GF-D8 (cell line): ENCODE measurements at places on chromosomes 2 and 18.

DNA sequence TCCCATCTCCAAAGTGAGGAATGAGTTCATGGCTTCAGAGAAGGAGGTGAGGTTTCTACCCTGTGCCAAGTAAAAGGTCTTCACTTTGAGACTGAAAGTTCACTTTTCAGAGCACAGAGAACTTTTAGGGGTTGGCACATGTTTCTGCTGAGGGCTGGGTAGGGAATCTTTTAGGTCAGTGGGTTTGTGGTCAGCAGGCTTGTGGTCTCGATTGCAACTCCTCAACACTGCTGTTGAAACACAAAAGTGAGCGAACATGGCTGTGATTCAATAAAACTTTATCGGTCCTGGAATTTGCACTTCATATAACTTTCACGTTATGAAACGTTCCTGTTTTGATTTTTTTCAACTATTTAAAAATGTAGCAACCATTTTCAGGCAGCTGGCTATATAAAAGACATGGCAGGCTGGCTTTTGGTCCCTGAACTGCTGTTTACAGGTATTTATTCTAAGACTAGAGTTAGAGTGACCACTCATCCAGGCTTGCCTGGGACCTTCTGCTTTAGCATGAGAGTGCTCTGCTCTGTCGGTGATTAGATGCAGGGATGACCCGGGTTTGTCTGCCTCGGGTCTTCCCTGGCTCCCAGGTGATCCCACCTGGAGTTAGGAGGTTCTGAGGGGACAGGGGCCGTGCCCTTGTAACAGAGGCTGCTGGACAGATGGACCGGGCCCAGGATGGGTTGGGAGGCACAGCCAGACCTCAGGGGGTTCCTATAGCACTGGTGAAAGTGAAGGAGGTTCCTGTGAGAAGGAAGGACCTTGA, 62.7 kb upstream of the TAF1B start:
- peak; percentile 34 for DNase-seq

- DNase-seq: no peak
These were observed 66.8 kb downstream of the BMPR2 start for GRCh38 chr2:202442882-202443281.

- DNase-seq: no peak
These were observed 95.9 kb downstream of the NEB start for GRCh38 chr2:151638191-151638933.

GRCh38 chr2:43171789-43172188, 54.6 kb downstream of the ZFP36L2 start:
- DNase-seq: no peak

DNA sequence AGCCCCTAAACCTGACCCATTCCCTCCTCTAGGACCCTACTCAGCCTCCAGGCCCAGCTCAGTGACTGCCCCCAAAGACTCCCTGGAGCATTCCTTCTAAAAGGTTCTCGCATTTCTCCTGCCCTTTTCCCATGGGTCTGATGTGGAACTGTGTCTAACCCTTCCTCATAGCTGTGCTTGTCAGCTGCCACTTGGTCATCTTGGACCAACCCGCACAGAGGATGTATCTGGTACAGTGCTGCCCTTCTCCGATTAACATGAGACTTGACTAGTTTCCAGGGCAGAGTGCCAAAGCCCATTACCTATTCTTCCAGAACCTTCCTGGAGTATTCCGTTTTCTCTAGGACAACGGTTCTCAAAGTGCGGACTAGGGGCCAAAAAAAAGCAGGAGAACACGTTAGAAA, 518 bp upstream of the NFU1 start:
- no peak for DNase-seq

GRCh38 chr2:121303531-121304263, 18.7 kb upstream of the TFCP2L1 start:
- DNase-seq: no peak

DNA sequence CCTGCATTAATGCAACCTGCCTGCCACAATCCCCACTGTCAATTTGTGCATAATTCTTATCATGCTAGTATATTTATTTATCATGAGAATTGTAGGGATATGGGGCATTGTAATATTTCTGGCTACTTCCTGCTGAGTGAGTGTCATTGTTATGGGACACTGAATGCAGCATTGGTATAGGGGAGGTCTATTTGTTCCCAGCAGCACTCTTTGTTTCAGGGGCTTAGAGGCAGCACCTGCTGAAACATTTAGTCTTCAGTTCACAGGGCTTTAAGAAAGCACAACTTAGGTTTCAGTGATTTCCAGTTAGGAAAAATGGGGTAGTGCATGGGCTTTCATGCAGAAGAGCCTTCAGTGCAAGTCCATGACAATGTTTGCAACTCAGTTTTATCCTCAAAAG, 23.6 kb downstream of the SULT1C3 start:
- no peak for DNase-seq

DNA sequence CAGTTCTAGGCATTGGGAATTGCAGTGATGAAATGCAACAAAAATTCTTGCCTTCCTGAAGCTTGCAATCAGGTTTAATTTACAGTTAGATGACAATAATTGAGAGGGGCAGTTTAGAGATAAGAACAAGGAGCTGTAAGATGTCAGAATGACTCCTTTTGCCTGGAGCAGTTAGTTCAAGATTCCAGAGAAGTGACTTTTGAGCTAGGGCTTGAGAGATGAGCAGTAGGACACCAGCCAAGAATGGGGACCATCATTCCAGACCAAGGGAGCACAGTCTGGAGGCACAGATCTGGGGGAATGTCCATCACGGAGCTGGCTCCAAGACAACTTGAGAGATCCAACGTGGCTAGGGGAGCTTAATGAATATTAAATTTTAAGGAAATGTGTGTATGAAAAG, 26.8 kb downstream of the CACNB4 start:
- DNase-seq: no peak

DNA sequence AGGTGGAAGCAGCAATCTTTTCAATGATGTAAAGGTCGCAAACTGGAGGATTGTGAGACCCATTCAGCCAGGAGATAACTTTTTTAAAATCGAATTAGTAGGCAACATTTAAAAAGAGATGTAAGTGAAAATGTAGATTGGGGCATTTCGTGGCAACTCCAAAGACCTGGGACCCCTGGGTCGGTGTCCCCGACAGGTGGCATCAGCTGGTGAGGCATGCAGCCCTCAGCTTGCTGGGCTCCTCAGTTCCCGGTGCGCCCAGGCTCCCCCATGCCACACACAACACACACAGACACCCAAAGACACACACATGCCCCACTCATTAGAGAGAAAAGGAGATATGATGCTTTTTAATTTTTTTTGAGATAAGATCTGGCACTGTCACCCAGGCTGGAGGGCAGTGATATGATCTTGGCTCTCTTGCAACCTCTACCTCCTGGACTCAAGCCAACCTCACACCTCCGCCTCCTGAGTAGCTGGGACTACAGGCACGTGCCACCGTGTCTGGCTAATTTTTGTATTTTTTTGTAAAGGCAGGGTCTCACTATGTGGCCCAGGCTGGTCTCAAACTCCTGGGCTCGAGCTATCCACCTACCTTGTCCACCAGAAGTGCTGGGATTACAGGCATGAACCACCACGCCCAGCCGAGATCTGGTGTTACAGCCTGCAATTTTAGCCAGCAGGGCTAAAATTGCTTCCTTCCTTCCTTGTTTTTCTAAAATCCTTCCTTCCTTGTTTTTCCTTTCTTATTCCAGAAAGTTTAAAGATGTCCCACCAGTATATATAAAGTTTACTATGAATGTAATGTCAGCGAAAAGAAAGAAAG, 122.6 kb upstream of the EPAS1 start:
- no peak for DNase-seq

- DNase-seq: no peak
These were observed 175.2 kb upstream of the ALPP start for GRCh38 chr2:232203166-232203891.

DNA sequence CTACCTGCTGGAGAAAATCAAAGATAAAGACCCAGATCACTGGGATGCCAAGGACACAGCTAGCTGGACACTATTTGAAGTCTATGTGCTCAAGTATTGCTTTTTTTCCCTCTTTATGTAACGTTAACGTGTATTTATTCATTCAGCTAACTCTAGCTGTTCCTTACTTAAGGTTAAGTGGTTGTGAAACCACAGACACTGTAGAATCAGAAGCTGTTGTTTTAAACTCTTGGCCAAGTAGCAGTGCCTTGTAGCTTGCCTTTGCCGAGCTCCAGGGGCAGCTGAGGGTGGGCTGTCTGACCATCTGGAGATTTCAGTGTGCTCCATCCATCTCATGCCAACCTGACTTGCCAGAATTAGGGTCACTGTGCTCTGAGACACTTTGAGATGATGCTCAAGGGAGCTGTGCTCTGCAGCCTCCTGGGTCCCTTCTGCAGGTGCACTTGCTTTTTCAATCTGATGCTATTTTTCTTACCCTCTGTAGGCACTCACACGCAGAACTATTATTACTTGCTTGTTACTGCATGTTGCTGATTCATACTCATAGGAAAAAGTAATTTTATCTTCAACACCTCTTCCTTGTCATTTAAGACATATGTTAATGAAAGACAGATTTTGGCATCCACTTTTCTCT, 116.2 kb downstream of the METTL8 start:
- no peak for DNase-seq

GRCh38 chr2:45406621-45407020, 204.4 kb downstream of the SRBD1 start:
- DNase-seq: no peak

- DNase-seq: no peak
These were observed 34.9 kb downstream of the SULT1C2 start for GRCh38 chr2:108323619-108324018.

GRCh38 chr18:78562531-78562961, 417.1 kb upstream of the SALL3 start:
- no peak for DNase-seq

GRCh38 chr2:172647439-172647838, 88.2 kb upstream of the RAPGEF4 start:
- no peak for DNase-seq

DNA sequence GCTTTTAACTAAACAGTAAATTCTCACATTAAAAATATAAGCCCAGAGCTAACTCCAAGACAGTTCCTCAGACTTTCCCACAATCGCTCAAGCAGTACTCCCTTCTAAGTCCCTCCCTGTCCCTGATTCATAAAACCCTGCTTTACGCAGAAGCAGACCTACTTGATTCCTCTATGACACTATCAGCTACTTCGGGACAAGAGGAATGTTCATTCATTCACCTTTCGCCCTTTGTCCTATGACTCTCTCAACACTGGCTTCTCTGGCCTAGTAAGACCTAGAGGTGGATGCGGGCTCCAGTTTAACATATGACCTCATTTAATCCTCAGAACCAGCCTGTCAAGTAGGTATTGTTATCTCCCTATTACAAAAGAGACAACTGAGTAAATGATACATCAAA, 10.2 kb downstream of the LPIN2 start:
- no peak for DNase-seq

GRCh38 chr18:49663899-49664890, 102.3 kb downstream of the LIPG start:
- no peak for DNase-seq
